Activated naive CD8-positive, alpha-beta T cell treated with anti-CD3 and anti-CD28 coated beads for 36 hours (primary cell): ENCODE measurements at places on chromosomes 4 and X. TPM values are rescaled to one million over a fixed set of nuclear protein-coding genes. Genes with fewer than 3 reads are reported as not detected.

- no peak for DNase-seq
- no peaks in the 10 kb centered on the region for H3K27me3 ChIP-seq
- no peak overlapping the region for H3K27ac ChIP-seq
- H3K4me3 ChIP-seq: no peak overlapping the region
These were observed 21.5 kb downstream of the RWDD4 start for GRCh38 chr4:183637461-183637860.

HTATSF1 gene
- 40.4 TPM for total RNA-seq

GRCh38 chrX:153993079-153993478 is 20.5 kb downstream of the TMEM187 start:
- no peak for DNase-seq
- H3K4me1 ChIP-seq: peaks cover 12% of the 10 kb centered on the region
- no peak overlapping the region for H3K27ac ChIP-seq
- no peaks in the 10 kb centered on the region for H3K27me3 ChIP-seq

NEUROG2 gene
- not detected for total RNA-seq

GRCh38 chr4:155879767-155880166 is 13.7 kb upstream of the ASIC5 start:
- no peaks in the 10 kb centered on the region for H3K4me1 ChIP-seq
- no peak for DNase-seq
- H3K4me3 ChIP-seq: no peak overlapping the region
- peaks cover 4% of the 10 kb centered on the region for H3K27me3 ChIP-seq
- H3K36me3 ChIP-seq: no peaks in the 10 kb centered on the region

DNA sequence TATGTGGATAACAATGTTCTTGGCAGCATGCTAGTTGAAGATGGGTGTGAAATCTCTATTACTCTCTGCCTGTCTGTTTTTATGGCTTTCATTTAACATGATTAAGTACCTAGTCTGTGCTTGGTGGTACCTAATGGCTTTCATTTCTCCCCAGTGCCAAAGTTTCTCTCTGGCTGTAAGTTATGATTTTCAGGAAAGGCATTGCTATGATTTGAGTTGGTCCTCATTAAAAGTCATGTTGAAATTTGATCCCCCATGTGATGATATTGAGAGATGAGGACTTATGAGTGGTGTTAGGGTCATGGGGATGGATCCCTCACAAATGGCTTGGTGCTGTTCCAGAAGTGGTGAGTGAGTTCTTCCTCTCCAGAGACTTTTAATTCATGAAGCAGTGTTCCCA is 162.4 kb upstream of the IL15 start:
- DNase-seq: no peak
- H3K36me3 ChIP-seq: no peaks in the 10 kb centered on the region
- H3K27ac ChIP-seq: no peak overlapping the region
- no peak overlapping the region for H3K4me3 ChIP-seq
- H3K27me3 ChIP-seq: no peaks in the 10 kb centered on the region
- H3K4me1 ChIP-seq: no peaks in the 10 kb centered on the region

HERC6 gene
- total RNA-seq: 6.4 TPM
